Activated CD4-positive, CD25-positive, alpha-beta regulatory T cell treated with anti-CD3 and anti-CD28 coated beads, Interleukin-2, amount 50 U/mL, for 72 hours (primary cell): ENCODE measurements at places on chromosomes 6 and 20.

- DNase-seq = no peak
Measured at GRCh38 chr6:126185774-126186173, 154.1 kb upstream of the CENPW start.

DNA sequence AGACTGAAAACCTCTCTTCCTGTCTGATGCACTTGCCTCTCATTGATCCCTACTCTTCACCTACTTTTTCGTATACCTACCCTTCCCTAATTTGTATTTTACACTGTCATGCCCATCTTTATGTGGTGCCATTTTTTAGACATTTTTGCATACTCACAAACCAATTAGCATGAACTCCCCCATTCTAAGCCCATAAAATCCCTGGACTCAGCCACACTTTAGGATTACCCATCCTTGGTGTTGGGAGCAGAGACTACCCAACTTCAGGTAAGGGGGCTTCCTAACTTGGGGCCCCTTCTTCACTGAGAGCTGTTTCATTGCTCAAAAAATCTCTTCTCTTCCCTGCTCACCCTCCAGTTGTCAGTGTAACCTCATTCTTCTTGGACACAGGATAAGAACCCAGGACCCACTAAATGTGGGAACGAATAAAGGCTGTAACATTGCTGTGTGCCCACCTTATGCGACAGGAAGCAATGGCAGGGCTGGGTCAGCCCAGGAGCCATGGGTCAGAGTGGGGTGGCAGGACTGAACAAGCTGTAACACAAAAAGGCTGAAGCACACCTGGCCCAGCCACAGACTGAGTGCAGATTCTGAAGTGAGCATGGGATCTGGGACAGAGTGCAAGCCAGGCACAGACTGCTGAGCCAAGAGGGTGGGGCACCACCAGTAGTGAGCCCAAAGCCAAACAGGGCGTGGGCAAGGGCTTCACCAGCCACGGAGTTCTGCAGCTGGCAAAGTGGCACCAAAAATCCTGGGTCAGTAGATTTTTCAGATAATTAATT, 789.1 kb upstream of the HS3ST5 start:
- no peak for DNase-seq

DNA sequence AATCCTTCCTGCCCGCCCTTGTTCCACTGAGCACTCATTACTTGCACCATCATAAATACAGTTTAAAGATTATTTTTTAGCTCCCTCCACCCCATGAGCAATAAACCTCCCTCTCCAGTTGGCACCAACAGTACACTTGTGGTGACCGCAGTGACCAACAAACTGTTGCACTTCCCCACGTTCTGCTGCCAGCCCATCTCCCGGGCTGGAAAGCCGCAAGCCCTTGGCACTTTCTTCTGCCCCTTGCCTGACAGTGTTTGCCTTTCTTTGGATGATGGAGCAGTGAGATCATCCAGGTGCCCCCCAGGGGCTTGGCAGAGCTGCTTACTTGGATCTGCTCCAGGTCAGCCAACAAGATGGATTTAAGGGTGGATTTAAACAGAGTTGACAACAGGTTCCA, 21.6 kb downstream of the KCNB1 start:
- DNase-seq = no peak

DNA sequence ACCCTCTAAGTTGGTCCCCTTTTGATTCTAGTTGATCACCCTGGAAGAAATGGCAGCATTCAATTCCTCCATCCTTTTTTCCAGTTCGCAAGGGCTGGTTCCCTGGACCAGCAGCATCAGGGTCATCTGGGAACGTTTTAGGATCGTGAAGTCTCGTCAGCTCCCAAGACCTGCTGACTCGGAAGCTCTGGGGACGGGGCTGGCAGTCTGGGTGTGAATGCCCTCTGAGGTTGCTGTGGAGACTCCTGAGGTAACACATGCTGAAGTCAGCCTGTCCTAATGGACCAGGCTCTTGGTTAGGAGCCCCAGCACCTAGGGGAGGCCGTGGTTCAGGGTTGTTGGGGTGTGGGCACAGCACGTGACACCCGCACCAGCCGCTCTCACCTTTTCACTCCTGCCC, 164.1 kb downstream of the SYNDIG1 start:
- DNase-seq = no peak

DNA sequence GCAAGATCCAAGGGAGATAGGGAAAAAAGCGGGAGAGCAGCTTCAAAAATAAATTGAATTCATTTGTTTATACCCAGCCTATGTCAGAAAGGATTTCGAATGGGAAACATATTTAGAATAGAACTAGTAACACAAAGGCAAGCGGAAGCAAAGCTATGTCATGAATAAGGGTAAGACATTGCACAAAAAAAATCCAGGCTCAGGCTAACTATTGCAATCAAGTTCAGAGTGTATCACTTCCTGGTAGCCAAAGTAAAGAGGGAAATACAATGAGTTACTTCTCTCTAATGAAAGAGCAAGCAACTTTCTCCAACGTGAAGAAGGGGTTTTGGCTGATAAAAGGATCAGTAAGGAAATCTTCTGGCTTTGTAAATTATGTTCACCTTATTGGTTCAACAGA, 212.8 kb downstream of the ZMYND8 start:
- no peak for DNase-seq

GRCh38 chr6:34832942-34833341, 41.1 kb downstream of the BLTP3A start:
- no peak for DNase-seq

- no peak for DNase-seq
Measured at GRCh38 chr6:140124498-140124897, 750.0 kb upstream of the CITED2 start.

GRCh38 chr6:21489826-21490225, 103.7 kb upstream of the SOX4 start:
- DNase-seq = no peak
